Fibroblast of villous mesenchyme (primary cell): ENCODE measurements at places on chromosomes 13 and 19.

GRCh38 chr19:43797118-43797517 is 5.1 kb downstream of the LYPD5 start:
- no peak for DNase-seq

DNA sequence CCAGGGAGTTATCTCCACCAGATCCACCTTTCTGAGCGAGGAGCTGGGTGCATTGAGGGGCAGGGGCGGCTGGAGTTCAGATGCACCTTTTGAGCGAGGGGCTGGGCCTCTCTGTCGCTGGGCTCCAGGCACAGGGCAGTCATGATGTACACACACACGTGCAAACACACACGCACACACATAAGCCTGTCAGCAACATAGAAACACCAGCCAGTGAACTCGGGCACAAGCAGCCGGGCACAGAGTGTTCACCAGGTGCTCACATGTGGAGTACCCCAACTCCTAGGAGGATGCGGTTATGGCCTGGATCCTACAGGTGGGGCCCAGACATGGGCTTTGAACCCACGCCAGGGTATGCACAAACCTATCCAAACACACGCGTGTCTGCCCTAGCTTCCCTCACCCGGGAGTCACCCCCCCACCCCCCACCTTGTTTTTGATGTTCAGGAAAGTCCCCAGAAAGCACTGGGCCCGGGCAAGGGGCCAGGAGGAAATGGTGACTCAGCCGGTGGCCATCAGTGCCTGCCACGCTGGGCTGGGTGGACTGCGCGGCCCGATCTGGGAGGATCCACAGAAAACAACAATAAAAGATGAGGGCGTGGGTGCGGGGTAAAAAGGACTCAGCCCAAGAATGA is 13.3 kb downstream of the ARRDC2 start:
- DNase-seq, result peak; percentile 78

- DNase-seq, result no peak
These were observed 152.1 kb downstream of the URI1 start for GRCh38 chr19:30093966-30094755.

GRCh38 chr19:39412100-39412866 is at the start of gene PLEKHG2:
Gene PLEKHG2 (plus strand): TSS chr19:39412669. CDS start chr19:39414087, 1,418 bp downstream.
- DNase-seq, result peak; percentile 100

DNA sequence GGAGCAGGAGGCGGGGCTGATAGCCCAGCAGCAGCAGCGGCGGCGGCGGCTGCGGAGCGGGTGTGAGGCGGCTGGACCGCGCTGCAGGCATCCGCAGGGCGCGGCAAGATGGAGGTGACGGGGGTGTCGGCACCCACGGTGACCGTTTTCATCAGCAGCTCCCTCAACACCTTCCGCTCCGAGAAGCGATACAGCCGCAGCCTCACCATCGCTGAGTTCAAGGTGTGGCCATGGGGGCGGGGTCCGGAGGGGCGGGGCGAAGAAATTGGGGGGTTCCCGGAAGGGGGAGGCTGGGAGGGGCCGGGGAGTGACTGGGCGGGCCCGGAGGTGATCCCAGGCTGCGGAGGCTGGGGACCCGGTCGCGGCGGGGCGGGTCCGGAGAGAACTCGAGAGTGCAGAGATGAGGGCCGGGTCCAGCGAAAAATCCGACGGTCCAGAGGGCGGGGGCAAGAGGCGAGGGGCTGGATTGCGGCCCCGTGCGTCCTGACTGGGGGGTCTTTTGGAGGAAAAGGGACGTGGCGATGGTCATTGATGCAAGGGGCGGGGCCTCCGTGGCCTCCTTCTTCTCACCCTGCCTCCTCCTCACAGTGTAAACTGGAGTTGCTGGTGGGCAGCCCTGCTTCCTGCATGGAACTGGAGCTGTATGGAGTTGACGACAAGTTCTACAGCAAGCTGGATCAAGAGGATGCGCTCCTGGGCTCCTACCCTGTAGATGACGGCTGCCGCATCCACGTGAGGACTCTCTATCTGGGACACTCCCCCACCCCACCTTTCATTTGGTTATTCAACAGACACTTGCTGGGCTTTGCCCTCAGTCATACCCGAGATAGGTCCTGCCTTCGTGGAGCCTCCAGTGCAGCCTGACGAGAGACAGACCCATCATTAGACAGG is at the start of gene TBCB:
Gene TBCB (plus strand): TSS at position 16 of the 891 bp plus-strand sequence. CDS start 93 bp downstream, at position 109.
- DNase-seq, result peak; percentile 32

DNA sequence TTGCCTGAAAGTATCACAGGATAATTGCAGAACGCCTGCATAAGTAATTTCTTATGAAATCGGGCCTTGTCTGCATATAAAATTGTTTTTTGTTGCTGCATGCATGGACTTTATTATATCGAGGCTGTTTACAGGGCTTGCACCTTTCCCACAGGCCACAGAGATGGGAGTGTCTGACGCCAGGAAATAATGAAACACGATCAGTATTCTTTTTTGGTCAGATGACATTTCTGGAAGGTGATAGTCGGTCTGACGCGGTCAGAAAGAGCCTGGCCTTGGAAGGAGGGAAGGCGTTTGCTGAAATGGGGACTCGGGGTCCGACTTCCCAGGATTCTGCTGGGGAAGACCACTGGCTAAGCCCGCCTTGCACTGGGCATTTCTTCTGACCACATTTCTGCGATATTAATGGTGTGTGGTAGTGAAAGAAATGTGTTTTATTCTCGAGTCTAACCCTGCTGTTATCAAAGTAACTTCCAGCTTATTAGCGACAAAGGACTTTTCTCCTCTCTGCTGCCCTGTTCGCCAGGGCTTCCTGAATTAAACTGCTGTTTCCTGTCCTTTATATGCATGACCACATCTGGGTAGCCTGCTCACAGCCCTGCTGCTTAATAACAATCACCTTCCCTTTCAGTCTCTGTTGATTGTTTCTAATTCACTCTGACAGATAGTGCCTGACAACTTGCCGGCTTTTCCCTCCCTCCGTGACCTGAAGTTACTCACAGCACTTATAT is 11.6 kb upstream of the ZNF536 start:
- DNase-seq, result no peak

GRCh38 chr19:31419871-31420445 is 70.7 kb upstream of the TSHZ3 start:
- no peak for DNase-seq

DNA sequence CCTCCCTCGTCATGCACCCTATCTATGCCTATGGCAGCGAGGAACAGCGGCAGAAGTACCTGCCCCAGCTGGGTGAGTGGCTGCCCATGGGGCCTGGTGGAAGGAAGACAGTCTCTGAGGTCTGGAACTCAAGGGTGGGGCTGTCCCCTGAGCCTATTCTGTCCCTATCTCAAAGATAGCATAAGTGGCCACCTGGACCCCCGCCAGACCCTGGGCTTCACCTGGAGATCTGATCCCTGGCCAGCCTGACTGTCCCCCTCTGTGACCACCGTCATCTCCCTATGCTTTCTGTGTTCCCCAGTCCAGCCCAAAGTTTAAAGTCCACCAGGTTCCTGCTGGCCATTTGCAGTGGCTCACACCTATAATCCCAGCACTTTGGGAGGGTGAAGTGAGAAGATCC is 2.6 kb downstream of the GCDH start:
- no peak for DNase-seq

DNA sequence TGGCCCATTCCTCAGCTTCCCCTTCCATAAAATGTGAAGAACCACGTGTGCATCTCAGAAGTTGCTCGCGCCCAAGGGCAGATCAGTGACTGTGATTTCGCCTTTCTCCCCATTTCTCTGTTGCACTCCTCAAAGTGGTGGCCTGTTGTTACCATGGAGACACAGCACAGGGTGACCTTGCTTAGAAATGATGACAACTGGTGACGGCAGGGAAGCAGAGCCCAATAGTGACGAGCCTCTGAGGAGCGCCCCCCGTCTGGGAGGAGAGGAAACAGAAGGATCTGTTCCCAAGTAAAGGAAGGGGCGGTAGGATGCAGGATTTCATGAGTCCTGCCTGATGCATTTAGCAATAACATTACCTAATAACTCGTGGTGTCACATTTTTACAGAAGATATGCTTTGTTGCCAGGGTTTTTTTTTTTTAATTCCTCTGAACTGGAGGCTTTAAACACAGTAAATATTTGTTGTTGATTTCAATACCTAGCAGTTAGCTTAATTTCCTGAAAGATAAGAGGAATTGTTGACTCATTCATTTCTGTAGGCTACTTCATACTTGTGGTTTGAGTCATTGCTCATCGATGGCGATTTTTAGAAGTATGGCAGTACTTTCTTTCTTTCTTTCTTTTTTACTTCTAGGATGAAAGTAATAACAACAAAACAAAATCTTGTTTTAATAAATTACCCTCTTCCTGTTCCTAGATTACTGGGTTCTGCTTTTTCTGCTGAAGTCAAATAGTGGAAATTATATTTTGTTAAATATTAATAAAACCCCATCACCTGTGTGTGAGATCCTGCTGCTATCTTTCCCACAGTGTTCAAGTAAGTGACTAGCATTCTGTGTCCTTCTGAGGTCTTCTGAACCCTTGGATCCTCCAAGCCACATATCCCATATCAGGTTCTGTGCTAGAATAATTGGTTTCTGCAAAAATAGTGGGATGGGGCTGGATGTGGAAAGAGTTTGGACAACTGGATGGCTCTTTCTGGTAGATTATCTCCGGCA is 36.0 kb downstream of the MBNL2 start:
- DNase-seq, result peak; percentile 97

DNA sequence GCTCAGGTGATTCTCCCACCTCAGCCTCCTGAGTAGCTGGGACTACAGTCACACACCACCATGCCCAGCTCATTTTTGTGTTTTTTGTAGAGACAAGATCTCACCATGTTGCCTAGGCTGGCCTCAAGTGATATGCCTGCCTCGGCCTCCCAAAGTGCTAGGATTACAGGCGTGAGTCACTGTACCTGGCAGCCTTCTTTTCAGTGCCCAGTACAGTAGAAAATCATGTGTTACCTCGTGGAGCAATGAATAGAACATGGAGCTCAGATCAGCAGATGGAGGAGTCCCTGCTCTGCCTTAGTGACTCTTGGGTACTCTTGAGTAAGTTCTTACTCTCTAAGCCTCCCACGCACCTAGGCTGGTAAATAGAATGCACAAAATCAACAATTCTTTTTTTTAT is 44.7 kb downstream of the THSD1 start:
- DNase-seq, result no peak

DNA sequence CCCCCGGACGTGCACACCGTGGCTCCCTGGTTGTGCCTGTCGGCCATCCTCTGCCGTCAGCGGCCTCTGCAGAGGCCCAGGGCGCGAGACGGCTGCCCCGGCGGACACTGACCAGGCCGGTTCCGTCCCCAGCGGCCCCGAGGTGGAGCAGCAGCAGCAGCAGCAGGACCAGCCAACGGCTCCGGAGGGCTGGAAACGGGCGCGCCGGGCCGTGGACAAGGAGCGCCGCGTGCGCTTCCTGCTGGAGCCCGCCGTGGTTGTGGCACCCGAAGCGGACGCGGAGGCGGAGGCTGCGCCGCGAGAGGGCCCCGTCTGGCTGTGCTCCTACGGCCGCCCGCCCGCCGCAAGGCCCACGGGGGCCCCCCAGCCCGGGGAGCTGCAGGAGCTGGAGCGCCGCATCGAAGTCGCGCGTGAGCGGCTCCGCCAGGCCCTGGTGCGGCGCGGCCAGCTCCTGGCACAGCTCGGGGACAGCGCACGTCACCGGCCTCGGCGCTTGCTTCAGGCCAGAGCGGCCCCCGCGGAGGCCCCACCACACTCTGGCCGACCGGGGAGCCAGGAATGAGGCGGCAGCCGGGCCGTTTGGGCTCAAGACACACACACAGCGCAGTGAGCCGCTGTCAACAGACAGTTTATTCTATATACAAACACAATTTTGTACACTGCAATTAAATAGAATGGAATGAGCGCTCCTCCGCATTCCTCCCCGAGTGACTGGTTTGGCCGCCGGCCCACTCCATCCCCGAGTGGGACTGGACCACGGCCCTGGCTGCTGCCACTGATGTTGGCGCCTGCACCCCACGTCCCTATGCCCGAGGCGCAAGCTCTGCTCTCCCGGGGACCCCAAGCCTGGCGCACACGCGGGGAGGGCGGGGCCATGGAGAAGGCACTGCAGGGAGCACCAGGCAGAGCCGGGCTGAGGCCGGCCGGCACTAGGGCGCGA is 9.1 kb downstream of the GRIN3B start:
- peak; percentile 86 for DNase-seq

- no peak for DNase-seq
These were observed 176.9 kb downstream of the SHISA2 start for GRCh38 chr13:25874907-25875306.

DNA sequence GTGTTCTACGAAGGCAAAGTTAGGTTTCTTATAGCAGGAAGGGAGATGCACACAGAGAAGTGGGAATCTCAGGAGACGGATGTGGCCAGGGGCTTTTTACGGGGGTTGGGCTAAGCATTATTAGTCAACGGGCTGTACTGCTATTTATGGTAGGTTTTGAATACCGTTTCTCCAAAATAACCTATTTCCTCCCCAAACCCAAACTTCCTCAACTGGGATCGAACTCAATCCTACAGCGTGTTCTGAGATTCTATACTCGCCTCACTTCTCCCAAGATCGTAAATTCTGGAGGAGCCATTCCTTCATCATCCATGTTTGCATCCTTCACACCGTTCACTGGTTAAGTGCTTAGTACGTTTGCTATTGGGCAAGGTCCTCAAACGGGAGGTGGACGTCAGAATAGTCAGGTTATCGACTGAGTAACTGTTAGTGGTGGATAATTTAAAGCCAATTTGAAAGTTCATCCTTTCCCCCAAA is 1.2 kb upstream of the TRIM13 start:
- peak; percentile 27 for DNase-seq

DNA sequence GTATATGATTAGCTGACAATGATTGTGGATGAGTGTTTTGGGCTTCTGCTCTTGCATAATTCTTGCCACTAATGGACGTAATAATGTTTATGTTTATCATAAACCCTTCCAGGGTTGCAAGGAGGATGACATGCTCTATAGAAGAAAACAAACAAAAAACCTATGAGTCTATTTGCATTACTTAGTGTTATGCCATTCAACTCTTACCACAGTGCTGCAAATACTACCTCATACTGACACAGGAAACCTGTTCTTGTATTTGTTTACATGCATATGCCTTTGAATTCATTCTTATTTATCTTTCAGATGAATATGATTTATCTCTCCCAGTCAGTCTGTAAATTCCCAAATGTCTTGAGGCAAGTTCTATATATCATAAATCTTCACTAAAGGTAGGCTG is 39.6 kb upstream of the FREM2 start:
- peak; percentile 14 for DNase-seq

DNA sequence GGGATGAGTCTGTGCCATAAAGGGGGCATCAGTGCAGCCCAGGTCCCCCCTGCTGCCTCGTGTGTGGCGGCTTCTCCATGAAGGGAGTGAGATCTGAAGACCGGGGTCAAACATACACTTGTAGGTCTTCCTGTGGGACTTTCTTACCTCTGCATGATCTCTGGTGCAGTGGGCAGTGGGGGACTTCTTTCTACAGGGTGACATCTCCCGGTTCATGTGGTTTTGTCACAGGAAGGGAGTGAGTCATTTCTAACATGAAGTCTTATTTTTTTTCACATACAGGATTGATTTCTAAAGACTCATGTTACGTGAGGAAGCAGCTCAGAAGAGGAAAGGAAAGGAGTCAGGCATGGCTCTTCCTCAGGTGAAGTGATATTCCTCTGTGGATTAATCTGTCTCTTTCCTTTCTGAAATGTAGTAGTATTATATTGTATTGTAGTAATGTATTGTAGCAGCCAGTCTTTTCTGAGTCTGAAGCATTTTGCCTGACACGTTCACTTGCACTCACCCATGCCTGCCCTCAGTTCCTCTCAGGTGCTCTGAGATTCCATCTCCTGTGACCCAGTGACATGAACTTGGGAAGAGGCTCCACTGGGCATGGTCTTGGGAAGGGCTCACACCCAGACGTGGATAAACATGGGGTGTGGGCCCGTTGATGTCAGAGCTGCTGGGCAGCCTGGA is 15.7 kb downstream of the ZNF808 start:
- DNase-seq, result no peak
